ENCODE measurements at places on chromosomes 2 and 18. TPM values are rescaled to one million over a fixed set of nuclear protein-coding genes. Genes with fewer than 3 reads are reported as not detected.

DNA sequence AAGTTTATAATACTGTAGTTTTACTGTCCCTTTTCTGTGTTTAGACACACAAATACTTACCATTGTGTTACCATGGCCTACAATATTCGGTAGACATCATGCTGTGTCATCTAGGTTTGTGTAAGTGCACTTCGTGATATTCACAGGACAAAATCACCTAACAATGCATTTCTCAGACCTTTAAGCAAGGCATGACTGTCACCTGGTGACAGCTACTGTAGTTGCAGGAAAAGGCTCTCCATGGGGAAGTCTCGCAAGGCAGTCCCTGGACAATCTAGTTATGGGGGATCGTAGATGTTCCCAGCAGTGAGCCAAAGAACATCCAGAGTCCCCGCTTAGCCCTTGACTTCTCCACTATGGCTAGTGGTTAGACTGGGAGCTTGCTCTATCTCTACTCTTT lies 73.1 kb downstream of the EIF2AK3 start:
- DNase-seq: no peak

DNA sequence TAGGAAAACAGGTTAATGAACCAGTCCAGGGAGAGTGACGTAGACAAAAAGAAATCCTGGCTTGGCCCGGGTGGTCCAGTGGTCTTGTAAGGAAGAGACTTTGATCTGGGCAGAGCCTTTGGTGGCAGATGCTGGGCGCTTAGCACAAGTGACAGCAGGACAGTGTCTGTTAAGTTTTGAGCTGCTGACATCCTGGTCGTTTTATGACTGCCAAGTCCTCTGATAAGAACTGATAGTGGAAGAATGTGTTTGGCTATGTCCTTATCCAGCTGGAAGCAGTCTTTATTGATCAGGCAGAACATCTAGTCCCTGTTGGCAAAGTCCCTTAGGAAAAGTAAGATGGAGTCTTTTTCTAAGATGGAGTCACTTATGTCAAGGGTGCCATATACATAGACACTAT lies 27.4 kb upstream of the ZNF407 start:
- DNase-seq: no peak

The SLC9A4 gene
- not detected for total RNA-seq

The DTNA gene
- total RNA-seq: 34.3 TPM

The RTTN gene
- total RNA-seq: 38.6 TPM

DNA sequence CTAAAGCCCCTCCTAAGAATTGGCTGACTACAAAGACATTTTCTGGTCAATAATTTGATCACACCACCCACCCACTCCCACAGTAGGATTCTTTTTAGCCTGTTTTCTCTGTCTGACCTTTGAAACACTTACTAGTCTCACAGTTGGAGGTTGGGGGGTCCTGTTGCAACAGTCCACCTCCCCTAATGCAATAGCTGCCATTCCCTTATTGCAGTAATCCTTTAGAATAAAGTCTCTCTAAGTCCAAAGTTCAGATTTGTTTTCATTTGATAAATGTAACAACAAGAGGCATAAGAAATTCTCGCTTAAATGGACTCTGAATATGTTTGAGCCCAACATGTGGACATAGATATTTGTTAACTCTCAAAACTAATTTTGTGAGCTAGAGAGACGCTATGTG lies 1326.8 kb upstream of the TMEFF2 start:
- no peak for DNase-seq

The TSGA10 gene
- total RNA-seq: 3.8 TPM

DNA sequence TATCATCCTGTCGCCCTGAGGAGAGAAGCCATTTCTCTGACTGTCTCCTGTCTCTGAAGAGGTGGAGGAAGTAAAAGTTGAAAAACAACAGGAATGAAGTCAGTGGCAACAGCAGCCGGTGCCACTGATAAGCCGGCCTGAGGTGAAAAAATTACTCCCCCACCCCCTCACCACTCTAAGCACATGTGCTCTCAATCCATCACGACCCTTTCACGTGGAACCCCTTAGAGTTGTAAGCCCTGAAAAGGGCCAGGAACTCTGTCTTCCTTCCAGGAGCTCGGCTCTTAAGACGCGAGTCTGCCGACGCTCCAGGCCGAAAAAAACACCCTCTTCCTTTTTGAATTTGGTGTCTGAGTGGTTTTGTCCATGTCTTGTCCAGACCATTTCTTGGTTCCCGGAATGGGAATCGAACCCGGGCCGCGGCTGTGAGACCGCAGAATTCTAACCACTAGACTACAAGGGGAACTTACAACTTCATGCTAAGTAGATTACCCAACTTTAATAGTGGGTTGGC lies 40.7 kb upstream of the TRIM43 start:
- DNase-seq: no peak

DNA sequence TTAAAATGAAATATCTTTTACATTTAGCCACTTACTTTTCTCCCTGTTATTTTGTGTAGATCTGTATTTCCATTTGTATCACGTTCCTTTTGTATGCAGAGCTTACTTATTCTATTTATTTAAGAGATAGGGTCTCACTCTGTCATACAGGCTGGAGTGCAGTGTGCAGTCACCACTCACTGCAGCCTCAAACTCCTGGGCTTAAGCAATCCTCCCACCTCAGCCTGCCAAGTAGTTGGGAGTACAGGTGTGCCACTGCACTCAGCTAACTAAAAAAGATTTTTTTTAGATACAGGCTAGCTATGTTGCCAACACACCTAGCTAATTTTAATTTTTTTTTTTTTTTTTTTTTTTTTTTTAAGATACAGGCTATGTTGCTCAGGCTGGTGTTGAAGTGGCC lies 10.9 kb downstream of the PTPN18 start:
- no peak for DNase-seq

The C2orf81 gene
- total RNA-seq: 1.9 TPM

The GPAT2 gene
- total RNA-seq: 10.2 TPM

DNA sequence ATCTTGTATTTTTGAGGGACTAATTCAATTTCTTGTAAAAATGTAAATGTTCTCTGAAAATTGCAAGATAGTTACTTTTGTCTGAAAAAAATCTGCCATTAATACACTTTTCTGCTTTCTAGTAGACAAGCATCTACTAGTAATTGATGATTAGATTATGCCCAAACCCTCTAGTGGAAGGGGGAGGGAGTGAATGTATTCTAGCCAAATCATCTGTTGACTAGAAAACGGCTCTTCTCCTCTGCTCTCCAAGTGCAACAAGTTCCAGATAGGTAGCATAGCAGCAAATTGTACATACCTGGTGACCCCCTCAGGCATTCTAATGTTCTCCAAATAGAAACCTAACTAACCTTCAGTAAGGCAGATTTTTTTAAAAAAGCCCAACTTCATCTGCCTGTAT lies 58.6 kb downstream of the RELCH start:
- no peak for DNase-seq

The CIB4 gene
- total RNA-seq: not detected

- DNase-seq: no peak
Observed at GRCh38 chr2:73091696-73092095, 20.2 kb upstream of the SFXN5 start.

DNA sequence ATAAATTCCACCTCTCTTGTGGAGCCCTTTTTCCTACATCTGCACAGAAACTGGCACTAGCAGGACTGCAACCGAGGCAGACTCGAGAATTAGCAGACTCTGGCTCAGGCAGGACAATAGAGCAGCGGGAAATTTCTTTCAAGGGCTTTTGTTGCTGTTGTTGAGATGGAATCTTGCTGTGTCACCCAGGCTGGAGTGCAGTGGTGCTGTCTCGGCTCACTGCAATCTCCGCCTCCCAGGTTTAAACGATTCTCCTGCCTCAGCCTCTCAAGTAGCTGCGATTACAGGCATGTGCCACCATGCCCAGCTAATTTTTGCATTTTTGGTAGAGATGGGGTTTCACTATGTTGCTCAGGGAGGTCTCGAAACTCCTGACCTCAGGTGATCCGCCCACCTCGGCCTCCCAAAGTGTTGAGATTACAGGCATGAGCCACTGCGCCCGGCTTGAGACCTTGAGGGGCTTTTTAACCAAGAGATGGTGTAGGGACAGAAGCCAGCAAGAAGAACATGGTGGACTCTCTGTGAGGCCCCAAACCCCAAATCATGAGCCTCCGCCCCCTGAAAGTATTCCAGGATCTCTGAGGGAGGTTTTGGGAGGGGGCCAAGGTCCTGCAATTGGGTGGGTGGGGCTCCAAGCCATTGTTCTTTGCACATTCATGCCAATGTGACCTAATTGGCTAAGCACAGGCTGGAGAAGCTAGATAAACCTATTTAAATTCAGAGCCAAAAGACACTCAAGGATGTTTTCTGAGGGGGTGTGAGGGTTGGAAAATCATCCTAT lies 68.4 kb upstream of the MSH2 start:
- peak; percentile 46 for DNase-seq

The NGEF gene
- 1.1 TPM for total RNA-seq

The RGPD4 gene
- total RNA-seq: 0.16 TPM

DNA sequence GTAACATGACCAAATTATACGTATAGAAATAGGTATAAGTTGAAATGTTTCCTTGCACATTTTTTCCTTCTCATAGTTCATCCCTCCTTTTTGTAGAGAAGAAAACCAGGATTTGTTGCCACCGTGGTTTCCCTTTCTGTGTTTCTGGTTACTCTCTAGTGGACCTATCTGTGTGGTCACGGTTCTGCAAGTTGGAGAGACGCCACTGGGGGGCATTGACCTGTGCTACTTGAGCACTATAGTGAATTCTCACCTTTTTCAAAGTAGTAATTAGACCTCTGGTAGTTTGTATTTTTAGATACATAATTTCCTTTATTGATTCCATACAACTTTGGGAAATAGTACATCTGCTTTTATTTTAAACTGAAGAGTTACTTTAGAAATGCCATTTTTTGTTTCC lies 444.8 kb downstream of the PTPRM start:
- DNase-seq: no peak

DNA sequence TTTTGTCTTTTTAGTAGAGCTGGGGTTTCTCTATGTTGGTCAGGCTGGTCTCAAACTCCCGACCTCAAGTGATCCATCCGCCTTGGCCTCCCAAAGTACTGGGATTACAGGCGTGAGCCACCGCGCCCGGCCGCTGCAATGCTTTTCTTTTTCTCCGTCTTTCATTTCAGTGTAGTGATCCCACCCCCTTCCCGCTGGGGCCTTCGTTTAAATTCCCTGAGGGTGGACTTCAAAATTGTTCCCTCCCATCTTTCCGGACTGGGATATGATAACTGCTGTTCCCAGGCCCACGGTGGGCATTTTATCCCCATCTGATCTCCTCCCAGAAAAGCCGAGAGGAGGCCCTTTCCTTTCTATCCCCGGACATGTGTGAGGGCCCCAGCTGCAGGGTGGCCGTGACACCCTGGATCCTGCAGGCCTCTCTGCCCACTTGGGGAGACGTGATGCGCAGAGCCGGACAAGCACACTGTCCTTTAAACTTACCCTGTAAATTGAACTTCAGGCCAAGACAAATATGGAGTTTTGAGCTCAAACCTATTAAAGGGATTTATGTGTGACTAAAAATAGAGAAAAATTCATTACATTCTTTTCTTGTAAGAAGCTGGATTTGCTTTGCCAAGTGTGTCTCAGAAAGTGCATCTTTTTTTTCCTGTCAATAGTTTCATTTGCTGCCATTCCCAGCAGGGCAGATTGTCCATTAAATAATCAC lies 54.5 kb upstream of the AFF3 start:
- DNase-seq: peak; percentile 24

GRCh38 chr2:26822877-26823276 lies 25.1 kb upstream of the DPYSL5 start:
- no peak for DNase-seq

DNA sequence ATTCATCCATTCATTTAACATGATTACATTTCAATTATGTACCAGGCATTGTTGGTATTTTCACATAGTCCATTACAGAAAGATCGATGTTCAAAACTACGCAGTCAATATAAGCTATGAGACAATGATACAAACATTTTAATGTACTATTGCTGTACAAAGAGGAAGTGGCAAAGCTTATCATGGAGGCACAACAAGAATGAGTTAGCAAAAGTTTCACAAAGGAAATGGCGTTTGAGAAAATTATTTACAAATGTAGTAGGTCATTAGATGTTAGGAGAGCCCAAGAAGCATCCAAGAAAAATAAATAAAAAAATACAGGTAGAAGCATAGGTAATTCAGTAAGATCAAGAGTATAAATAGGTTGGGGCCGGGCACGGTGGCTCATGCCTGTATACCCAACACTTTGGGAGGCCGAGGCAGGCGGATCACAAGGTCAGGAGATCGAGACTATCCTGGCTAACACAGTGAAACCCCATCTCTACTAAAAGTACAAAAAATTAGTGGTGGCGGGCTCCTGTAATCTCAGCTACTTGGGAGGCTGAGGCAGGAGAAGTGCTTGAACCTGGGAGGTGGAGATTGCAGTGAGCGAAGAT lies 1730.8 kb upstream of the CELF4 start:
- no peak for DNase-seq

GRCh38 chr2:128454980-128455720 lies 136.5 kb upstream of the HS6ST1 start:
- no peak for DNase-seq

All from fibroblast of the aortic adventitia (primary cell).